Activated T-helper 9 cell treated with anti-CD3 and anti-CD28 coated beads, Interleukin-2, amount 50 U/mL, for 16 hours (primary cell): ENCODE measurements at places on chromosomes 5 and 9.

GRCh38 chr5:22965960-22966359, 112.8 kb upstream of the CDH12 start:
- no peak for DNase-seq

GRCh38 chr5:91486638-91487037, 103.5 kb upstream of the ARRDC3 start:
- no peak for DNase-seq

- DNase-seq, result no peak
These were observed 1.3 kb downstream of the ZBTB34 start for GRCh38 chr9:126861707-126862103.

GRCh38 chr5:136703036-136703435, 337.7 kb upstream of the TRPC7 start:
- no peak for DNase-seq

DNA sequence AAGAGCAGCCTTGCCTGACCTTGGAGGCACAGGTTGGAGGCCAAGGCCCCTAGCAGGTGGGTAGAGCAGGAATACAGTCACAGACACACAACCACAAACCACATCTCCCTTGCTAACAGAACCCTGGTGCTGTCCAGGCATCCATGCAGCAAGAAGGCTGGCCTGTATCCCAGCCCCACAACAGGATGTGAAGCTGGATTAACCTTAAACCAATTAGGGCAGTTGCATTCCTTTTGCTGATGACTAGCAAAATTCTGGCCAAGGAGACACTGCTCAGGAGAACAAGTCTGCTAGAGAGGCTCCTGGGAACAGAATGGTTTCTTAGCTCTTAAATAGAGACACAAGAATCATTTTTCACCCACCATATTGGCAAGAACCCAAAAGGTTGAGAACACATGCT, 97.8 kb downstream of the C5orf15 start:
- no peak for DNase-seq

GRCh38 chr9:68961587-68961986, 52.3 kb downstream of the PRKACG start:
- no peak for DNase-seq

GRCh38 chr9:120453792-120454191, 126.2 kb downstream of the CDK5RAP2 start:
- DNase-seq, result no peak

- DNase-seq, result no peak
These were observed 20.1 kb upstream of the TBC1D9B start for GRCh38 chr5:179927824-179928223.

GRCh38 chr9:18982262-18982620, 50.8 kb downstream of the SAXO1 start:
- DNase-seq, result no peak

DNA sequence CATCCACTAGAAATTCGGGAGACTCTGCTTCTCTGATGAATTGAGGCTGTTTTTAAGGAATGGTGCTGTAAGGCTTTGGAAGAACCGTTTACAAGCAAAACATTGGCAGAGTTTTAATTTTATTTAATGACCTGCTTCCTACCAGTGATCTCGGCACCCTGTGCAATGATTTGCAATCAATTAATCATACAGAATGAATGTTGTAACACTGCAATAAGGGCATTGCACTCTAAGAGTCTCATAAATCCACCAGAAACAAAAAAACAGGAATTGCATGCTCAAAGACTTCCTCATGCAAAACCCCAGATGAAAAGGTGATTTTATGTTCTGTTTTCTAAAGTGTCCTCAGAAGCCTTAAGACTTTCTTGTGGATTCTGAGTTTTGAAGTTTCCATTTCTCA, 295.7 kb downstream of the ARHGEF28 start:
- DNase-seq, result no peak

DNA sequence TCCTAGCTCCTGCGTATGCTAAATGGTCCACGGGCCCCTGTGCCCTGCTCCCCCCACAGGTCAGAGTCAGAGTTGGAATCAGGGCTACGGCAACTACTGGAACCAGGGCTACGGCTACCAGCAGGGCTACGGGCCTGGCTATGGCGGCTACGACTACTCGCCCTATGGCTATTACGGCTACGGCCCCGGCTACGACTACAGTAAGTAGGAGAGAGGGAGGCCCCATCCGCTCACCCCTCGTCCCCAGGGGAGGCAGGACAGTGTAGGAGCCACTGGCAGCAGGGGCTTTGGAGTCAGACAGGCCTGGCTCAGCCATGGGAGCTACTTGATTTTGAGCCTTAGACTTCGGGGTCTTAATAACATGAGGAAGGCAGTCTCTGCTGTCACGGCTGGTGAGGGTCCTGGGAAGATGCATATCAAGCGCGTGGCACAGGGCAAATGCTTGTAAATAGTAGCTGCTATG, 5.8 kb downstream of the HNRNPAB start:
- DNase-seq, result no peak

DNA sequence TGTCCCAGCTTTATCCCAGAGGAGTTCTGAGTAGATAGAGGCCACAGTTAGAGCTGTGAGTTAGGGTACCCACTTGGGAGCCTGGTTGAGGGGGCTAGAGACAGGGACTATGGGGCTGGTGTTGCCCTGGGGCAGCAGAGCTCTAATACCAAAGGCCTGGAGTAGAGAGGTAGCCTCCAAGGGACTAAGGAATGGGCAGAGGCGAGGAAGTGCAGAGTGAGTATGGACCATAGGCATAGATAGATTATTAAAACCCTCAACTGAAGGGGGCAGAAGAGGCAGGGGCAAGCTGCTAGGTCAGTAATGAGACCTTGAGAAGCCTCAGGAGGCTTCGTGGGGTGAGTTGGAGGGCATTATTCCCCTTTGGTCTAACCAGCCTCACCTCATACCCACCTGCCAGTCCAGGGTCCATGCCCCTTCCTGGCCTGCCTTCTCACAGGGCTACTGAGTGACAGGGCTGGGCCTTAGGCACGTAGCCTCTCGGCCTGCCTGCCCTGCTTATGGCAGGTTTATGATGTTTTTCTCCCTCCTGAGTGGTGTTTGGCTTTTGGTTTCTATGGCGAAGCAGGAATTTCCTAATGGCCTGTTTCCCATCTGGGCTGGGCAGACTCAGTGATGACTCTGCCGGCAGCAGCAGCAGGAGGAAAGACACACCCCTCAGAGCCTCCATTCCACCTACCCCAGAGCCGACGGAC, 8.0 kb downstream of the PDLIM4 start:
- no peak for DNase-seq

DNA sequence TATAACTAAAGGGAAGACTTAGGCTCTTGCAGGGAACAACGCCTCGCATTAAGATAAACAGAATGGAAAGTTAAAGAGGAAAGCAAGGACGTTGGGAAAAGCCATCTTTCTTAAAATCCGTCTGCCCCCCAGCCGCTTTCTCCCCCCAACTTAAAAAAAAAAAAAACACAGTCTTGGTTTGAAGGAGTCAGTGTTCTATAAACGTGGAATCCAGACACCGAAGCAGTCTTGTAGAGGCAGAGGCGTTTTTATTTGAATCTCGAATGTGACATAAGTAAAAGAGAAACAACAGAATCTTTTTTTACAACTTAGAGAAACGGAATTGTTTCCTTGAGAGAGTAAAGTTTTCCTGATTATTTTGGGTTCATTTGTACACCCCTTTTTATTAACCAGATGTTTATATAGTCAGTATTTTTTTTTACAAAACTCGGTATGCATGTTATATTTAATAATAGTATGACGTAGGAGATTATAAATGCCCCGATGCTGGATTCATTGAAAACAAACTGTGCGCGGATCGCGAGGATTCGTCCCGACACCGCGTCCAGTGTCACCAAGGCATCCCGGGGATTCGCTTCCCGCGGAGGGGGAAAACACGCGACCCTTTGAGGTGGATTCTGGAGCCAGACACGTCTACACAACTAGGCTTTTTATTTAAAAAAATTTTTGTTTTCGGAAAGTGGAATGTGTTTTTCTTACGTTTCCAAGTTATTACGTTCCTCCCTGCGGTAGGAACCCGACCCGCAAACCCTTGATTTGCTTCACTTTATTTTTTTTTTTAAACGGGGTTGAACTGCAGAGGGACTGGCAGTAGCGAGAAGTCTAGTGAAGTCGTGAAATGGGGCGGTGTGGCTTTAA, 6.7 kb downstream of the PTCH1 start:
- no peak for DNase-seq

- DNase-seq, result no peak
These were observed 30.2 kb downstream of the SREK1 start for GRCh38 chr5:66174338-66174737.

DNA sequence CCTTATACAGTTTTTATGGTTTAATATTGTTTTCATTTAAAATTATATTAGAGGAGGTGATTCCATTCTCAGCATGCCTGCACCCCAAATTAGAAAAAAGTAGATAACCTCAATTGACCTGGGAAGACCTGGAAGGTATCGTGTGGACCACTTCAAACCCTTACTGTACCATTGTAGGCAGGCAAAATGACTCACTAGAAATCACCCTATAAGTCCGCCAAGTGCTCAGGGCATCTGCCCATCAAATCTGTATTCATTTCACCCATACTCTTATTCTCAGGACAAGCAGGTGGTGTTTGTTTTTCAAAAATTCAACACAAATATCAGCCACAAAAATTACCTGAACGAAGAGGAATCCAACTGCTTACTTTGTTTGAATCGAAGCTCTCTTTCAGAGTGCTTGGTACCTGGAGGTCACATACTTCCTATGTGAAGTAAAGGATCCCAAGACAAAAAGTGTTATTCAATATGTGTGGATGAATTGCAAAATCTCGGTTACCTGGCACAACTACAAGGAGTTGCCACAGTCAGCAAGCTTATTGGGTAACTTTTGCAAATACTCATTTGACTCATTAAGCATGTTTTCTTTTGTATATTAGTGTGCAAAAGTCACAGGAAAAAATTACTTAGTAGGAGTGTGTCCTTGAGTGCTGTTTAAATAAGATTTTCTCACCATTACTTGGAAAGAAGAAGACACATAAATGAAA, 216.2 kb downstream of the ENC1 start:
- DNase-seq, result no peak

DNA sequence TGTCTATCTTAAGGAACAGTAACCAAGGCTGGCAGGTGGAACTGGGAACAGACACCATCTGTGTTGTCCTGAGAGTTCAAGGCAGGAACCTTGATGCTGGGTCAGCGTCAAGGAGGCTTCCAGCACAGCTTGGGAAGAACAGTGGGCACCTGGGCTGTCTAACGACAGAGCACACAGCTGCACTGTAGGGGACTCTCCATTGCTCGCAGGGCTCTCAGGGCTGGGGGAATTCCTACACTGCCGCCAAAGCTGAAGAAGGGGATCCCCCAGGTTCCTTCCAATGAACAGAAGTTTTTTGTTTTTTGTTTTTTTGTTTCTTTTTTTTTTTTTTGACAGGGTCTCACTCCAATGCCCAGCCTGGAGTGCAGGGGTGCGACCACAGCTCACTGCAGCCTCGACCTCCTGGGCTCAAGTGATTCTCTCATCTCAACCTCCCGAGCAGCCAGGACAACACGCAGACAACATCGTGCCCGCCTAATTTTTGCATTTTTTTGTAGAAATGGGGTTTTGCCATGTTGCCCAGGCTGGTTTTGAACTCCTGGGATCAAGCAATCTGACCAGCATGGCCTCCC, 81.9 kb downstream of the PTPN3 start:
- no peak for DNase-seq

GRCh38 chr5:90877049-90877448, 318.5 kb downstream of the ADGRV1 start:
- no peak for DNase-seq

- DNase-seq, result no peak
These were observed 444.8 kb downstream of the ARHGEF28 start for GRCh38 chr5:74070766-74071165.

DNA sequence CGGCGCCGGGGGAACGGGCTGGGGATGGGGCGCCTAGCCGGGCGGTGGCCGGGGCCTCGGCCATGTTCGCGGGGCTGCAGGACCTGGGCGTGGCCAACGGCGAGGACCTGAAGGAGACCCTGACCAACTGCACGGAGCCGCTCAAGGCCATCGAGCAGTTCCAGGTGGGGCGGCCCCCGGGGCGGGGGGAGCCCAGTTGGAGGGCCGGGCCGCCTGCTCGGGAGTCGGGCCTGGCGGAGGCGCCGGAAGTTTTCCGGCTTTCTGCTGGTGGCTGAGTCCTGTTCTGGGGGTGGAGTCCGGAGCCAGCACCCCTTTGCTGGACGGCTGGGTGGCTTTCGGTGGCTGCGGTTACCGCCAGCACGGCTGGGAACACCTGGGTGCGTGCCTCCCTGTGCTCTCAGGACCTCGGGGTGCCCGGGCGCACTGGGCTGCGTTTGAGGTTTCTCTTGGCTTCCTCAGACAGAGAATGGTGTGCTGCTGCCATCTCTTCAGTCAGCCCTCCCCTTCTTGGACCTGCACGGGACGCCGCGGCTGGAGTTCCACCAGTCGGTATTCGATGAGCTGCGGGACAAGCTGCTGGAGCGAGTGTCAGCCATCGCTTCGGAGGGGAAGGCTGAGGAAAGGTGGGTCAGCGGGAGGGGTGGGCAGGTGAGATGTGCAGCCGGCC, 454 bp downstream of the NELFB start:
- DNase-seq, result no peak

DNA sequence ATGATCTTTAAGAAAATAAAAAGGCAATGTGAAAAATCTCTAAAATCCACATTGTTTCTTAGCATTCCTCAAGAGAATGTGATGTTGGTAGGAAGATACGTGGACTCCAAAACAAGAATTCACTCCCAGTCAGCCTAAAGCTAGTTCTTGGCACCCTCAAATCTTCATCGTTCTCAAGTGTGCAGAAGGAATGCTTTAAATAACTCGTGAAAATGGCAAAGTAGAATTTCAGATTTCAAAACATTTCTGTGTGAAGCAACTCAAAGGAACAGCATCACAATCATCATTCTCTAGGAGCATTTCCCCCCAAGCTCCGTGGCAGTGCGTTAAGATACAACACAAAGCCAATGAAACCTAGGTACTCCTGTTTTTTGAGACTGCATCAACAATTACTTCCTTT, 185.1 kb upstream of the DMAC1 start:
- DNase-seq, result no peak

DNA sequence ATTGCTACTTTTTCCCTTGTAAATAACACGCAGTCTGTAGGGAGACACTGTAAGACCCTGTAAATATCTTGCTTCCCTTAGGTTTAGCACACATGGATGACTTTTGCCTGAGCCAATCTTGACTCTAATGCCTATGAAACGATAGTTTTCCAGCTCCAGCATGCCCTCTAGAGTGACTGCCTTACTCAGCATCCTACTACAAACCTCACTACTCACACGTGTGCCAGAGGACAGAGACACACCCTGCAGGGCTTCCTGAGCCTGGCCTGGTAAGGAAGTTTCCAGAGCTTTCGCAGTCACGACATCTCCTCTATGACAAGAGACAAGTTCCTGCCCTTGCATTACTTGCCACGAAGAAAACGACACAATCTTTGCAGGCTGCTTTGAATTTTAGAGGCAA, 138.1 kb downstream of the ATPSCKMT start:
- DNase-seq, result no peak

DNA sequence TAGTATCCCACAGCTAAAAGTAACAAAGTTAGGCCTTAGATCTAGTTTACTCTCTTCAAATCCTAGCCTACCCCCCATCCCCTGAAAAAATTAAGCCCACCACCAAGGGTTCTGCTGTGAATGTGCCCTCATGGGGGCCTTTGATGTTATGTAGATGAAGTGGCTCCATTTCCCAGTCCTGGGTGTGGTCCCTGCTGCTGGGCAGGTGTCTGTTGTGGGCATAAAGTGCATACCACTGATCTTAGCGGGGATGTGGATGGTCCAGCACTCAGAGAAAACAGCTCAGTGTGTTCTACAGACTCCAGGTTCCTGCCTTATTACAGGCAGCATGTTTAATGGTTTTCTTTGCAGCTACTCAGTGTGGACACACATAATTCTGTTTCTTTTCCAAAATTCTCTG, 1.9 kb downstream of the PCBD2 start:
- no peak for DNase-seq
